Hippocampal formation (tissue), 2 donors: ENCODE measurements at places on chromosomes 4 and X.

DNA sequence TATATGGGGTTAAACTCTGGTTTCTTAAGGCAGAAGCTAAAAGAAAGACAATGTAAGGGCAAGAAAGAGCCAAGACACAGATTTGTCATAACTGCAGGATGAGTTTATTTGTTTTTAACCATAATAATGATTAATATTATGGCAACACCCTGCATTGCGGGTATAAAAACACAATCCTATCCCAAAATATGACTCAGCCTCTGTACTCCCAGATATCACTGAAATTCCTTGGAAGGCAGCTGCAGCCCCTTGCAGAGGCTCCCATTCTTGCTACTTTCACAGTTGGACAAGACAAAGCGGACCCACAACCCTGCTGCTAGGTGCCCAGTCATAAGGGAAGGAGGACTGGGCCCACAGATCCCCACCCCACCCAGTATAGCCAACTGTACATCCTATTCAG, 20.4 kb upstream of the FGF16 start:
- DNase-seq = no peak

DNA sequence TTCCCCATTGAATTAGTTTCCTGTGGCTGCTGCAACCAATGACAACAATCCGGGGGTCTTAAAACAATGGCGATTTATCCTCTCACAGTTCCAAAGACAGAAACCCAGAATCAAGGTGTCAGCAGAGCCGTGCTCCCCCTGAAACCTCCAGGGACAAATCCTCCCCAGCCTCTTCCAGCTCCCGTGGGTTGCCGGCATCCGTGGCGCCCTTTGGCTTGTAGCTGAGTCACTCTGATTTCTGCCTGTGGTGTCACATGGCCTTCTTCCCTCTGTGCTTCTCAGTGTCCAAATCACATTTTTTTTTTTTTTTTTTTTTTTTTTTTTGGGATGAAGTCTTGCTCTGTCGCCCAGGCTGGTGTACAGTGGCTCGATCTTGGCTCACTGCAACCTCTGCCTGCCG, 64.5 kb upstream of the STX18 start:
- DNase-seq = no peak

GRCh38 chr4:5215321-5215720, 164.0 kb downstream of the STK32B start:
- no peak for DNase-seq

- no peak for DNase-seq
Measured at GRCh38 chrX:136710325-136710951, 62.5 kb downstream of the CD40LG start.
